ENCODE measurements at places on chromosomes 11 and 22.
A peak's percentile ranks its signal among the peaks of the same experiment; 100 is the strongest.

DNA sequence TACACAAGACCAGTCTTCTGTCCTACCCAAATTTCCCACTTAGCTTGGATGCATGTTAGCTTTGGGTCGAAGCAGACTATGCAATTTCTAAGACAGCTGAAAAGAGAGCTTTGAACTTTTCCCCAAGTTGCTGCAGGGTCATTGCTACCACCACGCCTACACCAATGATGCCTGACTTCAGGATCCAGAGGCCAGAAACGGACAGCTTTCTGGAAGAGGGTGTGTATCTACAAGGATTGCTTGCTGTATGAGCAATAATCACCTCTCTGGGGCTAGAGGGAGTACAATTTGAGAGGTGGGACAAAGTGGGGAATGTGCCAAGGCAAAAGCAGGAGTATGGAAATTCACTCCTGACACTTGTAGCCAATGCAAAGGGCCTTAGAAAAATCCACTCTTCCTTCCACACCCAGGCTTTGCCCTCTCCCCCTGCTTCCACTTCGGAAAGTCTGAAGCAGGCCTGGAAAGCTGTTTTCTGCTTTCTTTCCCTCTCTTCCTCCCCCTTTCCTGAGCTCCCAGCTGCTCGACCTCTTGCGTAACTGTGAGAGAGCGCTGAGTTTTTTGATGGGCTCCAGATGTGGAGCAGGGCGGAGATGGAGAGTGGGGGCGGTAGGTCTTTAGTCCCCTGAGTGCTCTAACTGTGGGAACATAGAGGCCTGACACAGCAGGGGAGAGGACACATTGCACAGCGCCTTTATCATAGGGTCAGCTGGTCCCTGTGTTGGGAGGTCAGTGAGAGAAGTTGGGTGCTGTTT, 2.1 kb upstream of the PHLDB1 start:
- no peak for DNase-seq

GRCh38 chr11:75325713-75326438, 25.6 kb downstream of the ARRB1 start:
- DNase-seq: peak; percentile 36

GRCh38 chr11:65786008-65786785, 666 bp upstream of the OVOL1 start:
- peak; percentile 41 for DNase-seq

DNA sequence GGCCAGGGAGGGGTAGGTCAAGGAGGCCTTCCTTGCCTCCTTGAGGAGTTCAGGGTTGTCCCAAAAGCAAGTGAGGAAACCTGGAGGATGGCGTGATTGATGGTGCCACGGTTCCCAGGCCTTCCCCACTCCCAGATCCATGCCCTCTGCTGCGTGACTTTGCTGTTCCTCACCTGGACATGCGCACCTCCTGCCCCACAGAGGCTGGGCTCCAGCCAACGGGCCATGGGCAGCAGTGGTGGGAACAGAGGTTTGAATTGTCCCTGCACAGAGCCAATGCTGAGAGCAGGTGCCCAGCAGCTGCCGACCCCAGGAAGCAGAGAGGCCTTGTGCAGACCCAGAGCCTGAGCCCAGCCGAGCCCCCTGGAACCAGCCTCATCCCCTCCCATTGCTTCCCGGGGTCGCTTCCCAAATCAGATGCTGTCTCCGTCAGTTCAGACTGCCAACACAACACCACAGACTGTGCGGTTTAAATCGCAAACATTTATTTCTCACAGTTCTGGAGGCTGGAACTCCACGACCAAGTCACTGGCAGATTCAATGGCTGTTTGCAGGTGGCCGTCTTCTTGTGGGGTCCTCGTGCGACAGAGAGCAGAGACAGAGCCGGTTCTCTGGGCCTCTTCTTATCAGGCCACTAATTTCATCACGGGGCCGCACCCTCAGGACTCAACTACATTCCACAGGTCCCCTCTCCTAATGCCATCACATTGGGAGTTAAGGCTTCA, 6.2 kb upstream of the LINC01488 start:
- no peak for DNase-seq

- DNase-seq: no peak
These were observed 51.9 kb downstream of the LDLRAD3 start for GRCh38 chr11:35995681-35996271.

DNA sequence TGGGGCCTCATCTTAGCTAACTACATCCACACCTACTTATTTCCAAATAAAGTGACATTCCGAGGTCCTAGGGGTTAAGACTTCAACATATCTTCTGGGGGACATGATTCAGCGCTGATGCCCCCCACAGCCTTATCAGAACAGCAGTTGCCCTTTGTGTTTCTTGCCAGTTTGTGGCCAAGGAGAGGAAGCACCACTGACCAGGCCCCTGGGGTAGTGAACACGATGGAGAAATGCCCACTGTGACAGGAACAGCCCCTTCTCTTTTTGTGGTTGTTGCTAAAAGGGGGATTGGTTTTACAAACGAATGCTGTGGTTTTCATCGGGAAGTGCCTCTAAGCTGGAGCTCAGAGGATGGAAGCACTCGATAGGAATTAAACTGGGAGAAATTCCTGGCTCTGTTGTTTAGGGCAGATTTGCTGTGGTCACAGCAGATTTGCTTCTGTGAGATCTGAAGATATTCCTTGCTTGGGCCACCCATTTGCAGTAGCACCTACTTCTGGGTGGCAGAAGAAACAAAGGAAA, 88.8 kb downstream of the ABTB2 start:
- DNase-seq: peak; percentile 54

DNA sequence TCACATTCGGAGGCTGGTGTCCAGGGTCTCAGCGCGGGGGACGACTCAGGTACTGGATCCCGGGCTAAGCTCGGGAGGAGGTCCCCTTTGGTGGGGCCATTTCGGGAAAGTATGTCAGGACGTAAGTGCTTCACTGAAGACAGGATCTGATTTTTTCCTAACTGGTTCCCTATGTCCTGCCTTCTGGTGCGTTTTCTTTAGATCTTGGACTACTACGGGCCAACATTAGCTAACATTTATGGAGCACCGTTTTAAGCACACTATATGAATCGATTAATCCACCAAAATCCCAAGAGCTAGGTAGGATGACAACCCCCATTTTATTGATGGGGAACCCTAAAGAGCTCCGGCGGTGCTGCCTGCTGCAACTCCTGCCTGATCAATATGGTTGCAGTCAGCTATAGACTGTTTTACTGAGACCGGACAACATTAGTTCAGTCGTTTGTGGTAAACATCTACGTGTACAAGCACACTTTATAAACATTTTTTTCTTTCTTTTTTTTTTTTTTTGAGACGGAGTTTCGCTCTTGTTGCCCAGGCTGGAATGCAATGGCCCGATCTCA, 17.0 kb upstream of the WDR74 start:
- DNase-seq: no peak

DNA sequence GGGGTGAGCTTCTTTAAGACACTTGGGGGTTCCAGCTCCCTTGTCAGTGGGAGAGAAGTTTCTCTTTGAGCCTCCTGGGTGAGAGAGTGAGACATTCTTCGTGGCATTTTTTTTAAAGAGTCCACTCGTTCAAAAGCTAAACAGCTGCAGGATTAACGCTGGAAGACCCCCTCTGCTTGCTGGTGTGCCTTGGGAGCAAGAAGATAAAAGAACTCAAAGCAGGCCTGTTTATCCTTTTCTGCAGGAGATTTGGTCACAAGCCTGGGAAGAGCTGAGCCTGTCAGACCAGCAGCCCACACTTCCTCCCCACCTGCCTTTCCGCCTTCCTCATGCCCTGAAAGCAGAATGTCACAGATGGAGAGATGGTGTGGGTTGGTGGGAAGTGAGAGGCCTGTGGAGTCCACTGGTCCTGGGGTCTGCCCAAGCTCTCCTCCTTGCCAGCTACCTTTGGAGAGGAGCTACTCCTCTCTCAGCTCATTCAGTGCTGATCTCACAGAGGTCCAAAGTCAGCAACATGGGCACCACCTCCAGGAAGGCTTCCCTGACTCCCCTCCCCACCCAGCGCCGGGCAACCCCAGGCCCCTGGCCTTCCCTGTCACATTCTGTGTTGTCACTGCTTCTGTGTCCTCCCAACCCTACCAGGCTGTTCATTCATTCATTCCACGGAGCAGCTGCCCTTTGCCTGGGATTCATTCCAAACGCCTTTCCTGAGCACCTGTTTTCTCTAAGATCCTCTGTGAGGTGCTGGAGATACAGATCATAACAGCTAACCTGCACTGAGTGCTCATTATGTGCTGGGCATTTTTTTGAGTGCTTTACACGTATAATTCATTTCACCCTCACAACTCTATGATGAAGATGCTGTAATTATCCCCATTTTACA, 6.7 kb downstream of the GDPD5 start:
- no peak for DNase-seq

GRCh38 chr11:96394773-96395172, 5.0 kb downstream of the JRKL start:
- no peak for DNase-seq

- DNase-seq: no peak
These were observed 12.4 kb downstream of the CRY2 start for GRCh38 chr11:45859661-45860140.

DNA sequence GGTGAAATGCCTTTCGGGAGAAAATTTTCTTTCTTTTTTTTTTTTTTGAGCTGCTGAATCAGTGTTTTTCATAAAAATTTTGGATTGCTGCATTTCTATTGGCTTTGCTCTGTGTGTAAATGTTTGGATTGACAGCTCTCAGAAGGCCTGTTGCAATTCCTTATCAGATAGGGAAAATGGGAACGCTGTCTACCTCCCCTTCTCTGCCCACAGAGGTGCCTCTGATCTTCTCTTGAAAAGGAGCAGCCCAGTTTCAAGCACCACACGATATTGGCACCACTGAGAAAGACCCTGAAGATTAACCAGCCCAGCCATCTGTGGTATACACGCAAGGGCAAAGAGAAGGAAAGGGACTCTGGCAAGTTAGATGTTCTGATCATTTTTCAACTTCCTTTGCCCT, 1272.2 kb downstream of the LRRC4C start:
- DNase-seq: no peak

GRCh38 chr11:105915021-105915420, 107.0 kb downstream of the MSANTD4 start:
- DNase-seq: no peak

DNA sequence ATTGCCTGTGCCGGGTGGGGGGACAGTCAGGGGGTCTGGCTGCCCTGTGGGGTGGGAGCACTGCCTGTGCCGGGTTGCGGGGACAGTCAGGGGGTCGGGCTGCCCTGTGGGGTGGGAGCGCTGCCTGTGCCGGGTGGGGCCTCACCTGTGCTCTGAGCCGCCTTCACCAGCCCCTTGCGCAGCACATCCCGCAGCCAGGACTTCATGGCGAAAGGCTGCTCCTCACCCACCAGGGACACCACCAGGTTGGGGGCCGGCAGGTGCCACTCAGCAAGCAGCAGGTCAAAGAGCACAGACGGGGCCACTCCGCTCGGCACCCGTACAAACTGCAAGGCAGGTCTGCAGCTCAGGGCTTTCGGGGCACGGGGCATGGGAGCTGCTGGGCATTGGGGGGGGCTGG, 21.4 kb downstream of the TSSC4 start:
- no peak for DNase-seq

DNA sequence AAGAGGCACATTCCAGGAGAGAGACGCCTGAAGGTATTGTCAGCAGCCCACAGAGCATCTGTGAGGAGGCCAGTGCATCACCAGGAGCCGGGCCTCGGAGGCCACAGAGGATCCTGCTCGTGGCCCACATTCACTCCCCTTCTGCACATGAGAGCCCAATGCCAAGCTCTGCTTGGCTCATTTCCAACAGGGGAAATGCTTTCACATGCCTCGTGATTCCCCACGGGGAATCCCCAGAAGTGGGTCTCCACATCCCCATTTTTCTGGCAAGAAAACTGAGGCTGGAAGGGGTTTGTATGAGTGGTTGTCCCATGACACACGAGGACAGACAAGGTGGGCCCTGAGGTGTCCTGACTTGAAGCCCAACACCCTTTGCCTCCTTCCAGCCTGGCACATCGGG, 34.4 kb downstream of the TP53I11 start:
- peak; percentile 77 for DNase-seq

DNA sequence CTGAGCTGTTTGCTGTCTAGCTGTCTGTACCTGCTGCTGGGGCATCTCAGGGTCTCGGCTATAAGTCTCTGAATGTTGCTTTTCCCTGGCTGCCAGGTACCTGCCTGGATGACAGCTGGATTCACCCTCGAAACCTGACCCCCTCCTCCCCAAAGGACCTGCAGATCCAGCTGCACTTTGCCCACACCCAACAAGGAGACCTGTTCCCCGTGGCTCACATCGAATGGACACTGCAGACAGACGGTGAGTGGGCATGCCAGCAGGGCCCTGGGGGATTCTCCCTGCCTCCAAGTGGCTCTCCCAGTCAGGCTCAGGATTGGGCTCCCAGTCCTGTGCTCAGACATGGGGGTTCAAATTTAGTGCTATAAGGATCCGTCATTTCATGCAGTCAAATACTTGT, 12.9 kb downstream of the IL17RA start:
- no peak for DNase-seq

- no peak for DNase-seq
These were observed 31.3 kb downstream of the RCN1 start for GRCh38 chr11:32122200-32122599.

- DNase-seq: no peak
These were observed 35.7 kb downstream of the SIK3 start for GRCh38 chr11:117062498-117062897.

- no peak for DNase-seq
These were observed 31.9 kb downstream of the PDGFB start for GRCh38 chr22:39212721-39213376.

DNA sequence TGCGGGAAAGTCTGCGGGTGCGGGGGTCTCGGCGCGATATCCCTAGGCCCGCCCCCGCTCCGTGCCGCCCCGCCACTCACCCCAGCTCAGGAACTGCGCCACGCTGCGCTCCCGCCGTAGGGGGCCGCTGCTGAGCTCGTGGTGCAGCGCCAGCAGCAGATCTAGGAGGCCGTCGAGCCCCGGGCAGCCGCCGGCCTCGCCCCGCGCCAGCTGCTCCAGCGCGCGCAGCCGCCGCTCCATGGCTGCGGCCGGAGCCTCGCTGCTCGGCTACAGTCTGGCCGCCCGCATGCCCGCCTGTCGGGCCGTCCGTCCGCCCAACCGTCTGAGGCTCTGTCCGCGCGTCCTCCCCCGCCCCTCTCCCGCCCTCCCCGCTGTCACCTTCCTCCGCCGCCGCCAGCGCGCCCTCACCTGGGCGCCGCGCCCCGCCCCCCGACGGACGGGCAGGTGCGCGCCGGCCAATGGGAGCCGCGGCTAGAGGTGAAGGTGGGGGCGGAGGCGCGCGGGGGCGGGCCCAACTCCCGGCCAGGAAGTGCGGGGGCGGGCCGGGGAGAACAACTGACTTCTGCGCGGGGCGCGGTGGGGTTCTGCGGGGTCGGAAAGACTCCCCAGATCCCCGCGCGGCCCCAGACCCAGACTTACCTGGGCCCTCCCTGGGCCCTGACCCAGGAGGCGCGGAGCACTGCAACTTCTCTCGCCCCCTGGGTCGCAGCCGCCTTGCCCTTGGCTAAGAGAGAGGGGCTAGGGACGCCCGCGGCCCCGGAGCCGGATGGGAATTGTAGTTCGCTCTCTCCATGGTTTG, at the start of gene CDC42BPG:
Gene CDC42BPG (minus strand): TSS at position 324 of the 799 bp plus-strand sequence. CDS start 84 bp downstream, at position 240.
- peak; percentile 79 for DNase-seq

DNA sequence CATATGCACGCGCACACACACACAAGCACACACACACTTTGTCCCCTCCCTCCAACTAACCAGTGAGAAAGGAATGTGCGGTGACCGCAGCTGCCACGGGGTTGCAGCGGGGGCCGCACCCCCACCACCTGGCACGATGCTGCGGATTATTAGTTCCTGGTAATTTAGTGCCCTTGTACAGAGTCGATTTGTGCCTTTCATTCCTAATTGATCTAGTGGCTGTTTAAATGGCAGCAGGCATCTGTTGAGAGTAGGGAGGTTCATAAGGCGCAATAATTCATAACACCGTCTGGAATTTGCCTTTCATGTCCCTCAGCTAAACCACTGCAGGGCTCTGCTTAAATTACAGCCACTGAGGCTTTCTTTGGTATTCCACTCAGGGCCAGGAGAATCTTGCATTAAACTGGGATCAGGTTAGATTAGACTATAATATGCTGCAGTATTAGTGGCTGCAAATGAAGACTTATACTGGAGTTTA, 113.7 kb downstream of the FEZ1 start:
- no peak for DNase-seq

Data from common myeloid progenitor, CD34-positive (primary cell).